Fibroblast of skin of right biceps (primary cell): ENCODE measurements at places on chromosomes 3 and 15.

DNA sequence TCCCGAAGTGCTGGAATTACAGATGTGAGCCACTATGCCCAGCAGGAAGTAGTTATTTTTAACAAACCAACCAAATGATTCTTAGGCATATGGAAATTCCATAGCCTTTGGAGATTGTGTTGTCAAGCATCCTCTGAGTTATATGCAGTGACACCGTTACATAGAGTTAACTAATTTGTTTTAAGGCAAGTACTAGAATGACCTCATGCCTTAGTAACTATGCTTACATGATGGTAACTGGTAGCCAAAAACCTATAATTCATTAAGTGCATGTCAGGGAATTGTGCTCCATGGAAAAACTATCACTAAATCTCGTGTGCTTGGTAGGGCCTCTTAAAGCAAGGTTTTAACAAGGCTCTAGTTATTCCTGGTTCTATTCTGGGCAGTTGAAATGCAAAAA lies 392.8 kb downstream of the TUSC7 start:
- DNase-seq = peak; percentile 40

GRCh38 chr3:136667081-136667480 lies 85.1 kb downstream of the STAG1 start:
- peak; percentile 28 for DNase-seq

- DNase-seq = peak; percentile 38
Measured at GRCh38 chr15:98719137-98719740, 70.9 kb downstream of the IGF1R start.

GRCh38 chr15:65307978-65308377 lies 3.5 kb downstream of the RNU5B-1 start:
- no peak for DNase-seq

DNA sequence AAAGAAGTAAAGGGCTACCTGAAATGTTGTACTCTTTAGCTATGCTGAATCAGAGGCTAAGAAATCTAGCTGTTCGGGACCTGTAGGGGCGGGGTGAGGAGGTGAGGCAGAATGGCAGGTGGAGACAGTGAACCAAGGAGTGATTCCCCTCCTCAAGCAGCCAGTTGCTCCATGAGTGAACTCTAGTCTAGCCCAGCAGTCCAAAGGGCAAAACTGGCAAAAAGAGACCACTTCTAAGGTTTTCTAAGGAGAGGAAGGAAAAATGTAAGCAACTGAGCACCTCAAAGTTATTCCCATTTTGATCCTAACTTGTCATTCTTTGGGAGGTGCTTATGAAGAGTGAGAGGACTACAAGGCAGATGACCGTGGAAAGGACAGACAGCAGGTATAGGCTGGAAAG lies 19.3 kb upstream of the TOPAZ1 start:
- no peak for DNase-seq

- DNase-seq = no peak
Measured at GRCh38 chr3:183437061-183437460, 8.6 kb upstream of the MCF2L2 start.

DNA sequence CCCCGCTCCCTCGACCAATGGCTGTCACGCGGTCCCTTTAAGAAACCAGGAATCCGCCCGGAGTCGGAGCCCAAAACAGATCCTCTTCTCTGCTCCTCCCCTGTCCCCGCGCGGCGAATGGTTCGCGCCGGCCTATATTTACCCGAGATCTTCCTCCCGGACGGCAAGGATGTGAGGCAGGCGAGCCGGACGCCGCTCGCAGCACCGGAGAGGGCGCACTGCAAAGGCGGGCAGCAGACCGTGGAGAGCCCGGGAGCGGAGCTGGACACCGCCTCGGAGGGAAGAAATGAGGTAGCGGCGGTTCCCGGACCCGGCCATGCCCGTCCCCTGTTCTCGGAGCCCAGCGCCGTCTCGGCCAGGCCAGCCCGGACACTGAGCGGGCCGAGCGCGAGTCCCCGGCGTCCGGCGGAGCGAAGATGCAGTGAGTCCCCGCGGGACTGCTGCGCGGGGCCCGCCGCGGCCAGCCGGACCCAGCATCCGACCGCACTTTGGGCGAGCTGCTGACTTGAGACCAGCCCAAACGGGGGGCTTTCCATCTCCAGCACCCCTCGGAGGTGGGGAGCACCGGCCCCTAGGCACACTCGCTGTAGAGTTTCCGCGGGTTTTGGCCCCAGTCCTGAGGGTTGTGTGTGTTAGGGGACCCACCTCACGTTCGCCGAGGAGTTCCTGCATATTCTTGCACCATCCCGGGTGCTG lies at the start of gene FAM43A:
Gene FAM43A, plus strand, starts transcription at position 166 of the 696 bp plus-strand sequence. CDS start 944 bp downstream, outside the sequence.
- DNase-seq = peak; percentile 96

GRCh38 chr3:13281507-13282357 lies 138.4 kb downstream of the NUP210 start:
- DNase-seq = no peak

DNA sequence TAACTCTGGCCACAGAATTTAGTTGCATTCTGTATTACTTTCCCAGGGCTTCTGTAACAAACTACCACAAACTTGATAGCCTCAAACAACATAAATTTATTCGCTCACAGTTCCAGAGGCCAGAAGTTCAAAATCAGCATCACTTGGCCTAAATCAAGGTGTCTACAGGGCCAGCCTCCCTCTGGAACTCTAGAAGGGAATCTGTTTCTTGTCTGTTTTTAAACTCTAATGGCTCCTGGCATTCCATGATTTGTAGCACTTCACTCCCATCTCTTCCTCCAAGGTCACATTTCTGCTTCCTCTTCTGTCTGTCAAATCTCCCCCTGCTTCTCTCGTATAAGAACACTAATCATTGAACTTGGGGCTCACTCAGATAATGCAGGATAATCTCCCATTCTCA lies 151.9 kb upstream of the ARPP21 start:
- DNase-seq = no peak

GRCh38 chr15:45425135-45425534 lies 46.8 kb upstream of the GATM start:
- DNase-seq = peak; percentile 56

DNA sequence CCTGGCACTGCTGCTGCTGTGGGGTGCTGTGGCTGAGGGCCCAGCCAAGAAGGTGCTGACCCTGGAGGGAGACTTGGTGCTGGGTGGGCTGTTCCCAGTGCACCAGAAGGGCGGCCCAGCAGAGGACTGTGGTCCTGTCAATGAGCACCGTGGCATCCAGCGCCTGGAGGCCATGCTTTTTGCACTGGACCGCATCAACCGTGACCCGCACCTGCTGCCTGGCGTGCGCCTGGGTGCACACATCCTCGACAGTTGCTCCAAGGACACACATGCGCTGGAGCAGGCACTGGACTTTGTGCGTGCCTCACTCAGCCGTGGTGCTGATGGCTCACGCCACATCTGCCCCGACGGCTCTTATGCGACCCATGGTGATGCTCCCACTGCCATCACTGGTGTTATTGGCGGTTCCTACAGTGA lies 2.1 kb downstream of the GRM2 start:
- DNase-seq = no peak

- DNase-seq = no peak
Measured at GRCh38 chr3:56815589-56815988, 13.8 kb upstream of the ARHGEF3 start.

DNA sequence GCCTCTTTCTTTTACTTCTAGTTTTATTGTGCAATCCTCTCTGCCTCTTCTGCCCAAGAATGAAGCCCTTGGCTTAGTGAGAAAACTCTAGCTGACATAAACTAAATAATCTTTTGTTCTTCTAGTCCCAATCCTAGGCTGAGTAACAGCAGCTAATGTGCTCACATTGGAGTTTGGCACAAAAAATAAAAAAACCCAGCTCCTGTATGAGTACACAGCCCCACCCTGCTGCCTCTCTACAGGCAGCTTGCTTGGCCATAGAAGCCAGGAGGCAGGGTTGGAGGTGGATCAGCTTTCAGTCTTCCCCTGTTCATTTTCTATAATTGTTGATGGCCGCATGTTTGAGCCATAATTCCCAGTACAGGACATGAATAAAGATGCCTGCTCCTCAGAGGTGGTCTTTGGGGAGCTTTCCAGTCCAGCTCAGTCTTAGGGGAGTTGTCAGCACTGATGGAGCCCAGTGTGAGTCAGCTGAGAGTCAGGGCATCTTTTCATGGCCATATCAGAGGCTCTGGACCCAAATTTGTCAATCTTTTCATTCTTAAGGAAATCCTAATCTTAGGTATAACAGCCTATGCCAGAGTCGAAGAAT lies 46.7 kb downstream of the RTP1 start:
- DNase-seq = peak; percentile 68

DNA sequence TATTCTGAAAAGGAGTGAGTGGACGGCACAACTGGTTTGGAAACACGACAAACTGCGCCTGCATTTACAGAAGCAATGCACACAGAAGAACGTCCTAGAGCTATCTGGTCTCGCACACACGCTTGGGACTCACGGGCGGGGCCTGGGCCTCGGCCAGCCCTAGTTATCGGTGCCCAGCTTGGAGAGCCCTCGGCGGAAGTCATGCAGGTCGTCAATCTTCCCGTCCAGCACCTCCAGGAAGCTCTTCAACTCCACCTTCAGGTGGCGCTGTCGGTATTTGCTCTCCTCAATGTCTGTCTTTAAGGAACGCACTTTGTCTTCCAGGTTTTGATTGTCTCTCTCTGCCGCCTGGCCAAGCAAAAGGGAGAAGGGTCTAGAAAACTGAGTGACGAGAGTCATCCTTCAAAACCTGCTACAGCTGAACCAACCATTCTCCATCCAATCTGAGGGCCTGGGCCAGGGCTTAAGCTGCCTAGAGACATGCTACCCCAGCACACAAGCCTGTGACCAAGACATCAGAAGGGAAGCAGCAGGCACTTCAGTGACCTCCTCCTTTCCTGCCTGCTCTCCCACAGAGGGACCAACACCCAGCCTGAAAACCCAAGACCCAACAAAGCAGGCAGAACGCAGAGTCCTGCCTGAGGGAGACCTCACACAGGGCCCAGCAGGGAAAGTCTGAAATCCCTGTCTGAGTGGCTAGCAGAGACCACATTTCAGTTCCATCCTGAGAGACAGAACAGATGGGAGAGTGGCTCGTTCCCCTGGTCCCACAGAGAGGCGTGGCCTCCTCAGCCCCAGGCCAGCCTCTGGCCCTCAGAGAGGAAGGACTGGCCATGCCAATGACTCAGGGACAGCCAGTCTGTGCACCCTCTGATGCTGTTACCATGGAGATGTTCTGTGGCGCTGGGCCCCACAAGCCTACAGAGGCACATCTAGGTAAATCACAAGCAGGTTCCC lies 40.4 kb downstream of the WHAMM start:
- peak; percentile 81 for DNase-seq

DNA sequence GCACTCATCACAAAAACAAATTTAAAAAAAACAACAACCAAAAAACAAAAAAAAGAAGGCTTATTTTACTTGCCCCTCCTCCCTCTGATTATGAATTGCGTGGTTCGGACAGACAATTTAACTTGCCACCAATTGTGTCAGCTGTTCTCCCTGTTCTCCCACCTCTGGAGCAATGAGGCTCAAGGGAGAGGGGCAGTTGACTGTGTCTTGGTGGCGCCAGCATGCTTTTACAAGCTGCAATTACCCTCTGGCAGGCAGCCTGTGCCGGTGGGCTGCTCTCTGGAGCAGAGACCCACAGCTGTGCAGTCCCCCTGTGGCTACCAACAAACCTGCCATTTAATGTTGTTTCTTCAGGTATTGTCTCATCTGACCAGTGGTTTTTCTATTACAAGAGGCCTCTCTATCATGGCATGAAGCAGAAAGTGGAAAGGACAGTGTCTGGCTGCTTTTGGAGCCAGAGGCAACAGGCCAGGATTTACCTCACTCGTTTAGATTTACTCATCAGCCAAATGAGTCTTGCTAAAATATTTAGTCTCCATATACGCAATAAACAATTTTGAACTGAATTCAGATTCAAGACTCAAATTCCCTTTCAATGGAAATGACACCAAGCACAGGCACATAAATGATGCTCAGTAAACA lies 192.0 kb upstream of the TPRG1 start:
- no peak for DNase-seq

DNA sequence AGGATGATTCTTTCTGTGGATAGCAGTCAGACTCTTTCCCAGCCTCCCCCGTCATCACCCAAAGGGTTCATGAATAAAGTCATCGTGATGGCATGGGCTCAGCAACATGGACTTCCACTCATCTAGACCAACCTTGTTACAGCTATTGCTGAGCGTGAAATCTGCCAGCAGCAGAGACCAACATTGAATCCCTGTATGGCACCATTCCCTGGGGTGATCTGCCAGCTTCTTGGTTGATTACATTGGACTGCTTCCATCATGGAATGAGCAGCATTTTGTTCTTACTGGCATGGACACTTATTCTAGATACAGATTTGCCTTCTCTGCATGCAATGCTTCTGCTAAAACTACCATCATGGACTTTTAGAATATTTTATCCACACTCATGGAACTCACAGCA lies 195.6 kb upstream of the AZI2 start:
- no peak for DNase-seq

- DNase-seq = no peak
Measured at GRCh38 chr15:27864719-27865118, 234.4 kb downstream of the OCA2 start.

GRCh38 chr3:112799946-112800345 lies 46.7 kb downstream of the CD200R1L start:
- DNase-seq = no peak

DNA sequence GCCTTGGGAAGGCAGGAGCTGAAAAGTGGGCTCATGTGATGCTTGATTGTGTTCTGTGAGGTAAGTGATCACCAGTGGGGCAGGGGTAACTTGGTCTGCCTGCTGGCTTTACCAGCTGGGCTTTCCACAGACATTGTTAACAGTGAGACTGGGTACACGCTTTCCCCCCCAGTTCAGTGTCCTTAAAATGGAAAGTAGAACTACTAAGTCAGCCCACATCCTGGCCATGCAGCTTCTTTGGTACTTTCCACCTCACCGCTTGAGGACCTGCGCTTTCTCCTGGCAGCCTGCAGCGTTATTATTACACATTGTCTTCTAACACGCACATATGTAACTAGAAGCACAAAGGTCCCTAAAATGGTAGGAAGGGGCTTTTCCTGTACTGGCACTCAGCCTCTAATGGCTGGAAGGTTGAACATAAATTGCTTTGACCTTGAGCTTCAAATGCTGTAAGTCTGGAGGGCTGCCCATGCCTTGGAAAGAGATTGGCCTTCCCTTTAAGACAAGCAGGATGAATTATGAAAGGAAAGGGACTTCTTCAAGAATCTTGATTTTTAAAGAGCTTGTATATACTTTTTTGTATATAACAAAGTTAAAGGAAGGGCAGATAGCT lies 216.1 kb upstream of the ROPN1 start:
- no peak for DNase-seq

- DNase-seq = no peak
Measured at GRCh38 chr15:57134851-57135250, 216.4 kb downstream of the TCF12 start.

DNA sequence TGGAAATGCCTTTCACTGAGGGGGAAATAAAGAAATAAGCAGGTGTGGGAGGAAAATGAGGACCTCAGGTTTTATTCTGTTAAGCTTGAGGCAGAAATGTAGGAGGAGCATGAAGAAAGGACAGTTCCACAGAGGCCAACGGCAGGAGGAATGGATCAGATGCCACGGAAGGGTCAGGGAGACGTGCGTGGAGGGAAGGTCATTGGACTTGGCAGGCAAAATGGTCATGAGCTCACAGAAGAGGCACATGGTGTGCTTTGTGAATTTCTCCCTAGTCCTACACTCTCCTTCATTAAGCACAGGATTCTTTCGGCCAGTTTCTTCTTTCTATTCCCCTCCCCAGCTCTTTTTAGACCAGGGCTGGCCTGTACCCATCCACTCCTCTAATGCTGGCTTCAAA lies 32.5 kb upstream of the THSD4 start:
- no peak for DNase-seq
